ENCODE measurements at places on chromosomes 11 and 22.

GRCh38 chr11:95055283-95055897, 6.2 kb downstream of the KDM4F start:
- DNase-seq: no peak
- no peak overlapping the region for H3K4me3 ChIP-seq
- H3K36me3 ChIP-seq: no peaks in the 10 kb centered on the region
- H3K27ac ChIP-seq: no peak overlapping the region
- H3K27me3 ChIP-seq: peaks cover 41% of the 10 kb centered on the region

- no peaks in the 10 kb centered on the region for H3K4me1 ChIP-seq
- no peak for DNase-seq
- H3K36me3 ChIP-seq: no peaks in the 10 kb centered on the region
- no peak overlapping the region for H3K4me3 ChIP-seq
- peaks cover 2% of the 10 kb centered on the region for H3K27me3 ChIP-seq
- H3K27ac ChIP-seq: no peak overlapping the region
Measured at GRCh38 chr11:125226031-125226430, 61.5 kb downstream of the PKNOX2 start.

DNA sequence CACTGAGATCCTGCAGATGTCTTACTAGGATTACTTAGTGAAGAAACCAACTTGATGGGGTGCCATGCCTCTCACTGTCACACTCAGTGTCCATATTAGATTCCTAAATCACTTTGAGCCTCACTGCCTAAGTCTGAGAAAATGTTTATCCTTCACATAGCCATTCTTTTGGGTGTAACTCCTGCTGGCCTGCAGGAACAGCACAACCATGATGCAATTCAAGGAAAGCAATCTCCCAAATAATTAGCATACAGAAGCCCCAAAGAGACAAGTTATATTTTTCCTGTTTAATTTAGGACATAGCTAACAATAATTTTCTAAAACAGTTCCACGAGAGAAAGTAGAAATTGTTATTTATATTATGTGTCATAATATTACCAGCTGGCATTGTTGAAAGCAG, 655.5 kb downstream of the KCNA4 start:
- H3K4me3 ChIP-seq: no peak overlapping the region
- DNase-seq: no peak
- H3K36me3 ChIP-seq: no peaks in the 10 kb centered on the region
- no peaks in the 10 kb centered on the region for H3K27me3 ChIP-seq
- H3K27ac ChIP-seq: no peak overlapping the region

GRCh38 chr11:5690736-5691135, 1.1 kb downstream of the TRIM22 start:
- no peak for DNase-seq
- peaks cover 30% of the 10 kb centered on the region for H3K36me3 ChIP-seq
- H3K4me1 ChIP-seq: peaks cover 43% of the 10 kb centered on the region
- peak overlapping the region; percentile 95 for H3K4me3 ChIP-seq
- H3K27me3 ChIP-seq: no peaks in the 10 kb centered on the region

- DNase-seq: no peak
- no peaks in the 10 kb centered on the region for H3K4me1 ChIP-seq
- no peak overlapping the region for H3K27ac ChIP-seq
- H3K27me3 ChIP-seq: no peaks in the 10 kb centered on the region
- H3K36me3 ChIP-seq: no peaks in the 10 kb centered on the region
Measured at GRCh38 chr11:67664696-67665540, 9.5 kb downstream of the ALDH3B2 start.

GRCh38 chr22:48208894-48209293, 1446.4 kb downstream of the TBC1D22A start:
- H3K27me3 ChIP-seq: no peaks in the 10 kb centered on the region
- no peak overlapping the region for H3K4me3 ChIP-seq
- no peak for DNase-seq
- H3K27ac ChIP-seq: no peak overlapping the region

GRCh38 chr11:128361451-128362020, 225.8 kb downstream of the ETS1 start:
- H3K27ac ChIP-seq: no peak overlapping the region
- peaks cover 3% of the 10 kb centered on the region for H3K4me1 ChIP-seq
- no peaks in the 10 kb centered on the region for H3K27me3 ChIP-seq
- H3K36me3 ChIP-seq: no peaks in the 10 kb centered on the region
- H3K4me3 ChIP-seq: no peak overlapping the region
- DNase-seq: no peak

GRCh38 chr22:28795932-28796856, 4.2 kb downstream of the XBP1 start:
- peak overlapping the region; percentile 91 for H3K4me3 ChIP-seq
- peaks cover 59% of the 10 kb centered on the region for H3K4me1 ChIP-seq
- H3K27me3 ChIP-seq: no peaks in the 10 kb centered on the region
- H3K36me3 ChIP-seq: peaks cover 78% of the 10 kb centered on the region
- no peak for DNase-seq
- H3K27ac ChIP-seq: peak overlapping the region; percentile 45

DNA sequence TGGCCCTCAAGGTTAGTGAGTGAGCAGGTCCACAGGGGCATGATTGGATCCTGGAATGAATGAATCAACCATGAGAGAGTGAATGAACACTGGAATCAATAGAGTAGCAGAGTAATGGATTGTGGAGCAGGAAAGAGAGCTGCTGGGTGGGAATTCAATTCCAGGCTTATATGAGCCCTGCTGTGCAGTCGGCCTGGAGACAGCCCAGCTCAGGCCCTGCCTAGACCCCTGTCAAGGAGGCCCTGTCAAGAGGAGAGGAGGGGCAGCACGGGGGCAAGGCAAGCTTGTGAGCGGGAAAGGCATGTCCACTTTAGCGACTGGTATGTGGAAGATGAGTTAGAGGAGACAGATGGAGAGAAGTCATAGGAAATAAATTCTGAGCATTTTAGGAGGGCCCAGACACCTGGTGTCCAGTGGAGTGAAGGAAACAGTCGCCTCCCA, 1.3 kb upstream of the FOLR1 start:
- H3K27ac ChIP-seq: no peak overlapping the region
- no peak overlapping the region for H3K4me3 ChIP-seq
- no peaks in the 10 kb centered on the region for H3K4me1 ChIP-seq

- no peaks in the 10 kb centered on the region for H3K36me3 ChIP-seq
- no peaks in the 10 kb centered on the region for H3K4me1 ChIP-seq
- DNase-seq: no peak
Measured at GRCh38 chr22:45093609-45094008, 70.1 kb upstream of the NUP50 start.

DNA sequence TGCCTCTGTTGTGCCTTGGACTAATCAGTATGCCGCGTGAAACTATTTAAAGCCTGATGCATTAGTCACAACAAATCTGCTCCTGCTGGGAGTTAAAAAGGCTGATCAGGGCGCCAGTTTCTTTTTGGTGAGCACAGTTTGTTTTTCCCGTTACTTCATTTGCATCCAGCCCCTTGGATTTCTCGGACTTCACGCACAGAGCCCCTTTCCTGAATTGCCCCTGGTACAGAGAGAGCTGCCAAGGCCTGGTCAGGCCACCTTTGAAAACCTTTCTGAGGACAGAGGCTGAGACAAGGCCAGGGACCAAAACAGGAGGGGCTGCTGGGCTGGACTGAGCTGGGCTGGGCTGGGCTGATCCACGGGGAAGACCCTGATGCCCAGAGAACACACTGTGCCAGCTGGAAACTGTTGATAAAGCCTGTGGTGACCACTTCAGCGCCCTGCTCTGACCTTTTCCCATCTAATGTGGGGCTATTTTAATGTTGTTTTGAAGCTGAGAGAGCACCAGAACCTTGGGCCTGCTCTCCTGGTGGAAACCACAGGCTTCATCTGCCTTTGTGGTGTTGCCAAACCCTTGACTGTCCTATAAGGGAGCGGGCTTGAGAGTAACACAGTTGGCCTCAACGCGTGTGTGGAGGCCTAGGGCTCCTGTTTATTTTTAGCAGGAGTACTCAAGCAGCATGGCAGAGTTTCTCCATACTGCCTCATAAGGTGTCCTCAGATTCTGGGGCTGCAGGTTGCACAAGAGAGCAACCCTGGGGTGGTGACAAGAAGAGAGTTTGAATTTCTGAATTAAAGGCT, 44.2 kb downstream of the NAV2 start:
- no peak overlapping the region for H3K4me3 ChIP-seq
- H3K36me3 ChIP-seq: no peaks in the 10 kb centered on the region
- no peaks in the 10 kb centered on the region for H3K27me3 ChIP-seq

DNA sequence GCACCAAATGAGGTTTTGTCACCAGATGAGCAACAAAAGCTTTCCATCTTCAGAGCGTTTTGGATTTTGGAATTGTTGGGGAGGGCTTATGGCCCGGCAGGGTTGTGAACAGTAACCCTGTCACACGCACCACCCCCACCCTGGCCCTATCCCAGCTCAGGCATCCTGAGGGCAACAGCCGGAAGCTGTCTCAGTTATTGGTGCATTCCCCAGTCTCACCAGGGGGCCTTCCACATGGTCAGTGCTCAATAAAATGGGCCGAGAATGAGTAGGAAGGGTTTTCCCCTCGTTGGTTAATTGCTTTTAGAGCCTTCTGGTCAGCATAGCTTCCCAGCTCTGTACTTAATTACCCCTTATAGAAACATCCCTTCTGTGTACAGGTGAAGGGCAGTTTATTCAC, 46.0 kb downstream of the LRP5 start:
- no peak for DNase-seq
- H3K27me3 ChIP-seq: no peaks in the 10 kb centered on the region
- H3K4me1 ChIP-seq: no peaks in the 10 kb centered on the region
- H3K27ac ChIP-seq: no peak overlapping the region
- H3K4me3 ChIP-seq: no peak overlapping the region

DNA sequence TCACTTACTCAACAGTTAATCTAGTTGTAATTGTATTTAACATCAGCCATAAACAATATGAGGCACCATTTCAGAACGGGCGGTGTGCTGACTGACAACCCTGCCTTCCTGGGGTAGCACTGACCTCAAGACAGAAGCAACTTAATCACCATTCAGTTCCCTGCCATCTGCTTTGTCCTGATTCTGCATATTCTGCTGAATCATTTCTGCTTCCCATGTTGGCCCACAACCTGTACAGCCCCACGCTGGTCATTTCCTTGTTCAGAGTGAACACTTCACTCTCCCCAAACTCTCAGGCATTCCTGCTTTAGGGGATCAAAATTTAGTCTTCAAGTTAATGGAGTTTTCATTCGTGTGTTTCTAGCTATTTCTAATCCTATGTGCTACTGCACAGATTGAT, 132.3 kb upstream of the ZBED5 start:
- no peak overlapping the region for H3K27ac ChIP-seq
- no peak overlapping the region for H3K4me3 ChIP-seq
- H3K27me3 ChIP-seq: peaks cover 9% of the 10 kb centered on the region

- no peak for DNase-seq
- H3K27me3 ChIP-seq: peaks cover 6% of the 10 kb centered on the region
- H3K27ac ChIP-seq: no peak overlapping the region
- H3K36me3 ChIP-seq: no peaks in the 10 kb centered on the region
Measured at GRCh38 chr11:134339756-134340155, 8.0 kb downstream of the GLB1L2 start.

DNA sequence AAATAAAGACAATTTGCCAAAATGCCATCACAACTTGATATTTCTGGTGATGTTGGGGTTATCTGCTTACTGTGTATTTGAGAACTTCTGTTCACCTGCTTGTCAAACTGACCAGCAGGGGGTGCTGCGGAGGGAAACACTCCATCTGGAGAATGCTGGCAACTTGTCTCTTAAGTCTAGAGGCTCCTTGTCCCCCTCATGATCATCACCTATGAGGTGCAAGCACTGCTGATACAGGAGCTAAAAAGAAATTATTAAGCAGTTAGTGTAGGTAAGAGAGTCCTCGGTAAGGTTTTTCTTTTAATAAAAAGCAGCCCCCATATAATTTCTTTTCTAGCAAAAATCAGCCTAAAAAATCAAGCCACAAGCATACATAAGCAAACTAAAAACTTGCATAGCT, 32.7 kb upstream of the GLYATL1B start:
- no peaks in the 10 kb centered on the region for H3K36me3 ChIP-seq
- H3K4me1 ChIP-seq: peaks cover 6% of the 10 kb centered on the region
- no peak overlapping the region for H3K4me3 ChIP-seq
- H3K27ac ChIP-seq: no peak overlapping the region
- peaks cover 25% of the 10 kb centered on the region for H3K27me3 ChIP-seq

- peak overlapping the region; percentile 86 for H3K27ac ChIP-seq
- H3K36me3 ChIP-seq: peaks cover 5% of the 10 kb centered on the region
- H3K27me3 ChIP-seq: no peaks in the 10 kb centered on the region
Measured at GRCh38 chr11:910044-910588, 494 bp downstream of the CHID1 start.

DNA sequence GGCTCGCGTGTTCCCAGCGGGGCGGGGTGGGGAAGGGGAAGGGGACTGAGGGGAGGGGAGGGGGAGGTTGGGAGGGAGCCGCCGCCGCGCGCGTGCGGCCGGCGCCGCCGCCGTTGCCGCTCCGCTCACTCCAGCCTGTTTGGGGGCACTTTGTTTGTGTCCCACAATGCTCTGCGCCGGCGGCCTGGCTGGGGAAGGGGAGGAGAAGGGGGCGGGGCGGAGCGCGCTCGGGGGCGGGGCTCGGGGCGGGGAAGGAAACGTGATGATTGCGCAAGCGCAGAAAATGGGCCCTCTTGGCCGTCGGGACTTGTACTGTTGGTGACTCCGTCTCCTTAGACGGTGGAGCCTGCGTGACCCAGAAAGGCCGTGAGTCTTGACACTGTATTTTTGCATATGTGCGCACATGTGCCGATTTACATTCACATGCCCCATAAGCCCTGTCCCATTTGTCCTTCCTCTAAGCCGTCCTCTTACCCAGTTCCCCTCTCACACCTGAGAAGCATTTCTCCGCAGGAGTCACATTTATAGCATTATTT, at the start of gene ZBTB44:
ZBTB44 (minus strand) TSS at position 168 of the 536 bp plus-strand sequence. CDS start 53,044 bp downstream, outside the sequence.
- H3K4me1 ChIP-seq: peaks cover 46% of the 10 kb centered on the region
- peak within 1 kb of the TSS; percentile 92 for H3K4me3 ChIP-seq
- DNase-seq: peak; percentile 84
- peak within 1 kb of the TSS; percentile 96 for H3K27ac ChIP-seq

GRCh38 chr11:1150769-1151365, 6.9 kb upstream of the MUC5AC start:
- H3K36me3 ChIP-seq: no peaks in the 10 kb centered on the region
- H3K4me1 ChIP-seq: peaks cover 3% of the 10 kb centered on the region
- no peak overlapping the region for H3K4me3 ChIP-seq
- DNase-seq: no peak

GRCh38 chr22:30825711-30826505, 131.2 kb downstream of the OSBP2 start:
- DNase-seq: no peak
- H3K4me1 ChIP-seq: peaks cover 2% of the 10 kb centered on the region
- H3K27ac ChIP-seq: no peak overlapping the region
- H3K27me3 ChIP-seq: peaks cover 36% of the 10 kb centered on the region
- no peaks in the 10 kb centered on the region for H3K36me3 ChIP-seq
- H3K4me3 ChIP-seq: no peak overlapping the region

GRCh38 chr22:26238596-26238995, 69.3 kb downstream of the SEZ6L start:
- DNase-seq: no peak
- no peaks in the 10 kb centered on the region for H3K27me3 ChIP-seq
- no peak overlapping the region for H3K4me3 ChIP-seq
- H3K4me1 ChIP-seq: no peaks in the 10 kb centered on the region
- H3K27ac ChIP-seq: no peak overlapping the region

GRCh38 chr22:44304354-44304753, 8.4 kb downstream of the SHISAL1 start:
- DNase-seq: no peak
- no peaks in the 10 kb centered on the region for H3K36me3 ChIP-seq
- no peak overlapping the region for H3K27ac ChIP-seq
- no peaks in the 10 kb centered on the region for H3K27me3 ChIP-seq

Measured in T-helper 2 cell treated with Interferon-gamma antibody and Interleukin-4, amounts not matched to agents 5 μg/mL and 100 μg/mL, for 36 hours (primary cell).